H9 (cell line): ENCODE measurements at places on chromosomes 12 and 14. TPM values are rescaled to one million over a fixed set of nuclear protein-coding genes. Genes with fewer than 3 reads are reported as not detected.

Gene COX6A1
- 415 and 425 TPM in 2 replicates for total RNA-seq

Gene PFDN5
- 285 and 292 TPM in 2 replicates for total RNA-seq

- DNase-seq, result no peak
- no peak overlapping the region for H3K4me3 ChIP-seq
- H3K4me1 ChIP-seq, result peaks cover 12% of the 10 kb centered on the region; the same call in 1 of the 2 replicates
Measured at GRCh38 chr14:72617391-72618031, 276.4 kb downstream of the DPF3 start.

DNA sequence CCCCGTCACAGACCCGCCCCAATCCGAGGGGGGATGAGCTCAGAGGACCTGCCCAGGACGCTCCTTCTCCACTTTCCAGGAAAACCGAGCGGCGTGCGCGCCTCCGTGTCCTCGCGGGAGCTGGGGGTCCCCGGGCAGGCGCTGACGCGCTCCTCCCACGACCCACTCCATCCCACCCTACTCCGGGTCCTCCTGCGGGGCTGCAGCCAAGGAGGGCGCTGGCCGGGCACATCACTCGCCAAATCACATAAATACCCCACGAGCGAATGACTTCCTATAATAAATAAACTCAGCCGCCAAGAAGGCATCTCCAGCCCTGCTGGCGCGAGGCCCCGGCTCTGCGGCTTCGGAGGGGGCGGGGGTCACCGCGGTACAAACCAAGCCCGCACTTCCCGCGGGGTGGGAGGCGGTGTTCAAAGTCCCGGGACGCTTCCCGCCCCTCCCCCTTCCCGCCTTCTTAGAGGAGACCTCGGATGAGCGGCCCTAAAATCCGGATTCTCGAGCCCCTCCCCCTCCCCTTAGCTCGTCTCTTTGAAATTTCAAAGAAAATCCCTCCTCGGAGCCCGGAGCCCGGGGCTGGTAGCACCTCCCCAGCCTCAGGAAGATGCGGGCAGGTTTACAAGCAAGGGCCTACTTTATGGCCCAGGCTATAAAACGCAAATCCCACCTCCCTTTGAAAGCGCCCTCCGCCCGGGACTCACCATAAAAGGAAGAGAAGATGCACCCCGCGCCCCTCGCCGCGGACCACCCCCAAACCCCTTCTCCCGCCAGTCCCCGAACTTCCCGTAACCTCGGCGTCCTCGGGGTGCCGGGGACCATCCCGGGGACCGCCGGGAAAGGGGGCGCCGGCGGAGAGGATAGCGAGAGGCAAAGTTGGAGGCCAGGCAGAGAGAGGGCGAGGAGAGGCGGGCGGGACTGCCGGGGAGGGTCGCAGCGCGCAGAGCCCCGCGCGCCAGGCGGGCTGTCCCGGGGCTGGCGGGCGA lies 712 bp upstream of the FZD10 start:
- no peaks in the 10 kb centered on the region; the same call in 1 of the 2 replicates for H3K36me3 ChIP-seq
- peaks cover 75% of the 10 kb centered on the region for H3K27me3 ChIP-seq
- DNase-seq, result peak; percentile 89
- no peak overlapping the region for H3K27ac ChIP-seq
- peak overlapping the region; percentile 81 for H3K4me3 ChIP-seq

GRCh38 chr12:33044447-33044846 lies 147.9 kb upstream of the PKP2 start:
- no peak for DNase-seq
- peaks cover 2% of the 10 kb centered on the region; the same call in 2 of the 3 replicates for H3K36me3 ChIP-seq
- H3K4me3 ChIP-seq, result no peak overlapping the region
- H3K27ac ChIP-seq, result no peak overlapping the region
- H3K27me3 ChIP-seq, result no peaks in the 10 kb centered on the region
